ENCODE measurements at places on chromosomes 5 and 9.

GRCh38 chr9:129909851-129910250 is 74.6 kb downstream of the USP20 start:
- no peak for DNase-seq

DNA sequence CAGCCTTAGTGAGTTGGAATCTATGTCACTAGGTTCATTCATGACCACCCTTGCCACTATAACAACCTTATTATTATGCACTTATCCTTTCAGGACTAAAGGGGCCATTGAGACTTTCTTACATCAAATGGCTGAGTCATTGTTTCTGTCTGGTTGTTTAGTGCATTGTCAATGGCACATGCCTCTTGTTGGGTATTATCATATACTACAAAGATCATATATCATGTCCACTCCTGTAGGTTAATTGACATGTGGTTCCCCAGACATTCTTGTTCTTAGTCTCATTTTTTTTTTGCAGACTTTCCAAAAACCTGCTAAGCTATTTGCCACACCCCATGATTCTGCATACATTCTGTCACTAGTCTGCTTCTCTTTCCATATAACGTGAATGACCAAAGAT is 66.7 kb upstream of the PRDM9 start:
- no peak for DNase-seq

DNA sequence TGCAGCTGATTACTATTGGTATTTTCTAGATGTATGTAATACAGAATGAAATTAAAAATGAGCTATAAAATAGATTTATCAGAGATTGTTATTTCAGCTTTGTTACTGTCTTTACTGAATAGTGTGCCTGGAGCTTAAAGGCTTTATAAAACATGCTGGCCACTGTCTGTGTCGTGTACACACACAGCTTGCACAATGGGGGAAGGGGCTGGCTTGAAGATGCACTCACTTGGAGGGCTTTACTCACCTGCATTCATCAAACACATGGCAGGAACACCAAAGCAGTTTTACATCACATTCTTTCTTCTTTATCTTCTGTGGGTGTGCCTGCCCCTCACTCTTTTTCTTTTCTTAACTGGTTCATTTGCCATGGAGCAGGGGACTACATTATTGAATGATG is 60.9 kb downstream of the TLE4 start:
- no peak for DNase-seq

DNA sequence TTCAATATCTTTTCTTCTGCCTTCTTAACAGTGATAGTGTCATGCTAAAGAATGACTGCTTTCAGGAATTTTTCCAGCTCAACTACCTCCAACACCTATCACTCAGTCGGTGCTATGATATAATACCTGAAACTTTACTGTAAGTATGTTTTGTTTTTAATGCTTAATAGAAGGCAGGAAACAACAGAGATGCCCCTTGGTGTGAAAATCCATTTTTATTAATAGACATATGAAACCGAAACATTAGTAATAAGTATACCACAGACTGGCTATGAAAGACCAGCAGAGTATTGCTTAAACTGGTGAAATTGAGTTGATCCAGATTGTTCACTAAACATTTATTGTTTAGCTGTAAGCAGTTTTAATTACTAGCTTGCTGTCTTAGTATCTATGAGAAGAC is 25.2 kb downstream of the SKP2 start:
- no peak for DNase-seq

DNA sequence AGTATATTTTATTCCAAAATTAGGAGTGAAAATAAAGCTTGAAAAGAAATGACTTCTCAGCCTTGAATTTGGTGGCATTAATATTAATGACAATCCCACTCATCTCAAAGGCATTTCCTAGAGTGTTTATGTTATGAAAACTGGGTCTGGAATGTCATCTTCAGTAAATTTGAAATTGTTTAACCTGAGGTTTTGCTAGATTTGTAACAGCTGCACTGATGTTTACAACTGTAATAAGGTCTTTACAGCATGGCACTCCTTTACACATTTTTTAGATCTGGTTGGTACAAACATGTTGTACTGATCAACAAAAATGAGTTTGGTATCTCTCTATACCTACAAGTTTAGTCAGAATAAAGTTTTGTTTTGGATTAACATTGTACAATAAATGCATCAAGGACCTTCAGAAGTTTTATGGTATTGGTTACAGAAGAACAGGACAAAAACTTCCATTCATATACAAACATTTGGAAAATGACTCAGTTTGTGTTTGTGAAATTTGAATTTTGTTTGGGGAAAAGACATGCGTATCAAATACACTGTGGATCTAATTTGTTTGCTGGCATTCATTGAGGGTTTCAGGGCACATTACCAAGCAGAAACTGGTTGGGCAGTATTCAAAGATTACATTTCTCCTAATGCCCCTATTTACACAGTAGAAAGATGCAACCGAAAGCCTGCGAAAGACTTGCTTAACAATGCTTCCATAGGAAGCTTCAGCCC is 11.6 kb downstream of the FANCC start:
- DNase-seq = no peak

DNA sequence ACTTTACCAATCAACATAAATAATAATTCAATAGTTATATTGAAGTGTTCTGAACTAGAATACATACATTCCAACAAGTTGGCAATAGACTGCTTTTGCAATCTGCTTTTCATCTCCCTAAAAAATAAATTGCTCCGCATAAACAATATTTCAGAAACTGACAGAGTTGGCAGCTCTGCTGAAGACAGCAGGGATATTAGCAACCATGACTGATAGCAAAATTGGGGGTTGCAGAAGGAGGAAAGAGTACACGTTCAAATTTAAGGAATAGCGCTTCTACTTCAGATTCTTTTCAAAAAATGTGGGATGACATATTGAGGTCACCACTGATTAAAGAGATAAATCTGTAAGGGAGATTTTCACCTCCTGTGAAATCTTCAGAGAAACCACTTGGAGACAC is 521.2 kb downstream of the DTWD2 start:
- no peak for DNase-seq

GRCh38 chr5:137735555-137736284 is at the start of gene KLHL3:
KLHL3 (minus strand) TSS chr5:137736089; CDS start chr5:137735646, 443 bp downstream.
- no peak for DNase-seq

DNA sequence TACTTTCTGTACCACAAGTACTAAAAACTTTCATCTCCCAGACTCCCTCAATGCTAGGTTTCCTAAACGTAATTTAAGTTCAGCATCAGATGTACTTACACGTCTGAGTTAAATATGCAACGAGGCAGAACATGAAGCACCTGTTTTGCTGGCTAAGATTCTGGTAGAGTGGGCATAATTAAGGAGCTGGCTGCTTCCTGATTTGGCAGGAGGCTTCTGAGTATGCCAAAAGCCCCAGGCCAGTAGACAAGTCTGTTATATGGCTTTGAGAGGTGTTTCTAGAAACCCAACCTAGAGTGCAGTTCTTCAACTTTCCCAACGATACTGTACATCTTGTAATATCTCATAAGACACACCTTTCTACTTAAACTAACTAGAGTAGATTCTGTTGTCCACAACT is 13.6 kb downstream of the TICAM2 start:
- DNase-seq = no peak

- DNase-seq = no peak
These were observed 109.5 kb upstream of the RAPGEF1 start for GRCh38 chr9:131849391-131849790.

GRCh38 chr9:91992461-91993041 is 42.5 kb upstream of the ROR2 start:
- no peak for DNase-seq

DNA sequence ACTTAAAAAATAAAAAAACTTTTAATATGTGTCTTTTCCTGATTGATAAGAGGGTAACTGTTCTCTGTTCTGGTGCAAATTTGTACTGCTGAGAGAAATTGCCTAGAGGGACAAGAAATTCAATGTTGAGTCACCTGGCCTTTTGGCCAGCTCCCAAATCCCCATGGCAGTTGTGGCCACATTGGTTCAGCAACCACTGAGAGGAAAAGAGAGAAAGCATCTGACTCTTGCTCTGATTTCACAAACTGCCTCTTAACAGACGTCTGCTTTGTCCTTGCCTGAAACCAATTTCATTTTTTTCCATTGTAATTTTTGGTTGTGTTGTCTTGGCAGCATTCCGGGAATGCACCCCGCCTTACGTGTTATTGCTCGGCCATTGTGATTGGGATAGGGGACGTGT is 42.4 kb downstream of the NTRK2 start:
- no peak for DNase-seq

DNA sequence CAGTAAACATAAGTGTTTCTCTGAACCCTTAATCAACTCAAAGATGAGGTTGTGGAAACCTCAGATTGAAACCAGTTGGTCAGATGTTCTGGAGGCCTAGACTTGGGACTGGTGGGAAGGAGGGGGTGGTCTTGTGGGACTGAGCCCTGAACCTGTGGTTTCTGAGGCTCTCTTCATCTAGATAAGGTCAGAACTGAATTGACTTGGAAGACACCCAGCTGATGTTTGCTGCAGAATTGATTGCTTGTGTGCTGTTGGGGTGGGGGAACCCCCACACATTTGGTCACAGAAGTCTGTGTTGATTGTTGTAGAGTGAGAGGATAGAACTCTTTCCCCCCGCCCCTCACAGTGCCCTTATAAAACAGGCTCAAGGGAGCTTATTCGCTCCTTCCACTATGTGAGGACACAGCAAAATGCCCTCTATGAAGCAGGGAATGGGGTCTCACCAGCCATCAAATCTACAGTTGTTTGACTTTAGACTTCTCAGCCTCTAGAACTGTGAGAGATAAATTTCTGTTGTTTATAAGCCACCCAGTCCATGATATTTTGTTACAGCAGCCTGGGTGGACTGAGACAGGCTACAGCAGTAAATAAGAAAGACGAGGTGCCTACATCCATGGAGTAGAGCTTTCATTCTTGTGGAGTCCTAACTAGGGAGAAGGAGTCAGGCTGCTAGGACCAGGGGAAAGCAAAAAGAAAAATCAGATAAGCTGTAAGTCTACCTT is 25.7 kb upstream of the UGCG start:
- DNase-seq = no peak

DNA sequence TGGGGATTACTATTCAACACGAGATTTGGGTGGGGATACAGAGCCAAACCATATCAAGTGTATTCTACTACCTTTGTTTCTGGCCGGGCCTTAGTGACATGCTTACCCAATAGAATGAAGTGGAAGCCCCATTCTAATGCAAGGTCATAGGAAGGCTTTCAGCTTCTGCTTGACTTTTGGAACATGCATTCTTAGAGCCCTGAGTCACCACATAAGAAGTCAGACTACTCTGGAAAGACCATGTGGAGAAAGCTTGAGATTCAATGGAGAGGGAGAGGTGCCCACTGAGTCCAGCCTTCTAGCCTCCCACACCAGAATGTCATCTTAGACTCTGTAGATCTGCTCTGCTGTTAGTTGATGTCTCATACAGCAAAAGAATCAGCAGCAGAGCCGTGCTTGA is 155.7 kb upstream of the FBN2 start:
- no peak for DNase-seq

DNA sequence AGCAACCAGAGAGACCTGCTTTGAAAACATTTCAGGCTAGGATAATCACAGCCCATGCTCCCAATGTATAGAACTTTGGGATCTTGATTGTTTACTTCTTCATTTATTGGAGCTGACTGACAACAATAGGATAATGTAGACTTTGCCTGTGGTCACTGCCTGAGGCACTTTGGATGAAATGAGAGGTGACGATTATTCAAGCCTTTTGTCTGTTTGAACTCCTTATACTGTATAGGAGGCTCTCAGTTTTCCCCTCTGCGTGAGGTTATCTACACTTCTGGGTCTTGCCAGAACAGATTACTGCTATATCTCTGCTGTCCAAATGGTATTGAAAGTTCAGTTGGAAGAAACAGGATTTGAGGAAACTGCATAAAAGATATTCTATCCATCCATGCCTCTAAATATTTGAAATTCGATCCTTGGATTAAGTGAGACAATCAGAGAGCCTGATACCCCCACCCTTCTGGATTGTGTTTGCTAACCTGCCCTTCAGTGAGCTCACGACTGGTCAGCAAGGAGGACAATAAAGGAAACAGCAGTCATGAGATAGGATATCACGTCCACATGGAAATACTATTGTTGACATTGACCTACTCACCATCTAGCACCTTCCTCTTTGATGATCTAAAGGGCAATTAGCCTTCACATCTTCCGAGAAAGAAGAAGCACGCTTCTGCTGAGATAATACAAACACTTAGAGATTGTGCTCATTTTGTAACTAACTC is 98.1 kb downstream of the DOCK8 start:
- DNase-seq = no peak

DNA sequence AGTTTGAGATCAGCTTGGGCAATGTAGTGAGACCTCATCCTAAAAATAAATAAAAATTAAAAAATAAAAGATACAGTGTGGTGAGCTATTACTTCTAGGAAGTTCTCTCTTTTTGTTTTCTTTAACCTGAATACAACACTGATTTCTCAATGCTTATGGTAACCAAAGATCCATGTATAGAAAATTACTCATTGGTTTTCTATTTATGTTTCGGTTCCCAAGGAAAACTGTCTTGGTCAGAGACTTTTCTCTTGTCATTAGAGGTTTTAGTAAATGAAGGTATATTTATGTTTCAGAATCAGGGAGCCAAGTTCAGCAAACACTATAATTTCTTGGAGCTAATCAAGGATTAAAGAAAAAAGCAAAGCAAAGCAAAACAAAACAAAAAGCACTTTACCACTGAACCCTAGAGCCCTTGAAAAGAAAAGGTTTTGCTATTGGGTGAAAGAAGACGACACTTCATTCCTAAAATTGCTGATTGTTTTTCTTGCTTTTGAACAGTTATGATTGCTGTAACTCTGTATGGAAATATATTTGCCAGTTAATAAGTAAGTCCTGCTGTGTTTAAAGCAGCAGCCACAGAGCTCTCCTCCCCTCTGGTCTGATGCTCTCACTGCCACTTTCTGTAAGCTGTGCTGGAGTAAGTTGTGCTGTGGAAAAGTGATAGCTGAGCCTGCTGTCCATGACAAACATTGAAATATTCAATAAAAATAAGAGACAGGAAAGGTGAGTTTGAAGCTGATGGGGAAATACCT is 298.2 kb downstream of the CD180 start:
- no peak for DNase-seq

- DNase-seq = no peak
These were observed 23.9 kb upstream of the PPP3R2 start for GRCh38 chr9:101618698-101619097.

DNA sequence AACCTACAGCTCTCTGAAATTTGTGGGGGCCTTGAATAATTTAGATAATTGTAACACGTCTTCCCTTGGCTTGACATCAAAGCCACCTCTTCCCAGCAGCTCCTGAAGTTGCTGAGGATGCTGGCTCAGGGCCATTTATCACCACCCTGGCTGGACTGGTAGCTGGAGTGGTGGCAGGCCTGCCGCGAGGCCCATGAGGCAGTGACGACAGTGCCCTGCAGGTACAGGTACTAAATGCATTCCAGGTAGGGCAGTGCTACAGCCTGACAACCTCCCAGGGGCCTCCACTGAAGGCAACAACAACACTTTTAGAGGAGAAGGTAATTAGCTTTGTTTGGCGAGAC is 270.2 kb upstream of the KLF4 start:
- DNase-seq = no peak

Data from stimulated activated CD4-positive, alpha-beta T cell treated with anti-CD3 and anti-CD28 coated beads, Interleukin-1b, Interleukin-23, amount 100 ng/mL, for 4 hours (primary cell).